Cerebellar nuclear complex (tissue), 1 donor: ENCODE measurements at places on chromosomes 1 and 21.

GRCh38 chr1:205518661-205519540 lies 14.4 kb downstream of the CDK18 start:
- peak; percentile 20 for DNase-seq

GRCh38 chr1:208668991-208669390 lies 424.8 kb upstream of the PLXNA2 start:
- DNase-seq = no peak

DNA sequence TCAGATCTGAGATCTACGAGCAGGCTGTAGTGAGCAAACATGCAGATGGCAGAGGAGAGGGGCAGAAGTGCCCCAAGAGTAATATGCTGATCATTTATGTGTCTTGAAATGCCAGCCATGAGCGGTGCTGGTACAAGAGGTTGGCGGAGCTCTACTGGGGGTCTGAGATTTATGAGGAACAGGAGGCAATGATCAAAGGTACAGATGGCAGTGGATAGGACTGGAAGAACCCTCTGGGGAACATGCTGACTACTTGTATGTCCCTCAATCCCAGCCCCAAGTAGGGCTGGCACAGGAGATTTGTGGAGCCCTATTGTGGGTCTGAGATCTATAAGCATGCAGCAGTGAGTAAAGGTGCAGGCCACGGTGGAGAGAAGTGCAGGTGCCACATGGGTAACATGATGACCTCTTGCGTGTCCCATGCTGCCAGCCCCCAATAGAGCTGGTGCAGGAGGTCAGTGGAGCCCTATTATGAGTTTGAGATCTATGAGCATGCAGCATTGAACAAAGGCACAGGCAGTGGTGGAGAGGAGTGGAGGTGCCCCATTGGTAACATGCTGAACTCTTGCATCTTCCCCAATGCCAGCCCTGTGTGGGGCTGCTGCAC lies 97.2 kb upstream of the ZNF678 start:
- DNase-seq = no peak

DNA sequence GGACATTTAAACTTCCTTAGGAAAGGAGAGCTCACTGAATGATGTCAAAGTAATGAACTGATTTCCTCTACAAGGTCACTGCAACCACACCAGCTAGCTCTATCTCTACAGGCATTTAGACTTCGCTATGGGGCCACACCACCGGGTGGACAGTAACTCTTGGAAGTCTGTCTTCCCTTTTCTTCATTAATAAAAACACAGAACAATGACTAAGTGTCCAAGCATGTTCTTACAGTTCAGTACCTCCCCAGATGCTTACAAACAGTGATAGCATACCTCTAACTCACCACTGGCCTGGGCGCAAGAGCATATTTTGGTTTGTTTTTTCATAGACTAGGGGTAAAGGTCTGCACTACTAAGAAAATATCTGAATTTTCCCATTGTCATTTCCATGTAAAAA lies 54.6 kb downstream of the SIM2 start:
- DNase-seq = no peak
